ENCODE measurements at places on chromosomes 2 and 18.

- DNase-seq = peak; percentile 55
Measured at GRCh38 chr2:8573234-8573941, 108.5 kb upstream of the ID2 start.

DNA sequence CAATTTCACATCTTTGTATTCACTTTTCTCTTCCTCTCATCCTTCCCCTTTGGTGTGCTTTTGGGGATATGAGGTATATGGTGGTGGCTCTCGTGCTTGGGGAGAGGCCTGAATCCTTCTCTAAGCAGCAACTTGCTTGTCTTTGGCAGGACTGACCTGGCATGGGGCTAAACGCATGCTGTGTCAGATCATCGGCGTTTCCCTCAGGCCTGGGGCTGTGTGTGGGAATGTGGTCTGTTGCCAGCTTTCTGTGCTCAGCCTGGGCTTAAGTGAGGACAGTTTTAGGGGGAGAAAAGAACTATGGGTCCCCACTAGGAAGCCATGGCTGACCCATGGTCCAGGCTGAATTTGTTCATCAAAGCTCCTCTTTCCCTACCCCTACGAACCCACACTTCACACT lies 60.7 kb downstream of the TET3 start:
- no peak for DNase-seq

GRCh38 chr18:45412577-45412976 lies 202.7 kb upstream of the SLC14A2 start:
- DNase-seq = no peak

- no peak for DNase-seq
Measured at GRCh38 chr18:39701055-39701783, 2135.6 kb upstream of the CELF4 start.

DNA sequence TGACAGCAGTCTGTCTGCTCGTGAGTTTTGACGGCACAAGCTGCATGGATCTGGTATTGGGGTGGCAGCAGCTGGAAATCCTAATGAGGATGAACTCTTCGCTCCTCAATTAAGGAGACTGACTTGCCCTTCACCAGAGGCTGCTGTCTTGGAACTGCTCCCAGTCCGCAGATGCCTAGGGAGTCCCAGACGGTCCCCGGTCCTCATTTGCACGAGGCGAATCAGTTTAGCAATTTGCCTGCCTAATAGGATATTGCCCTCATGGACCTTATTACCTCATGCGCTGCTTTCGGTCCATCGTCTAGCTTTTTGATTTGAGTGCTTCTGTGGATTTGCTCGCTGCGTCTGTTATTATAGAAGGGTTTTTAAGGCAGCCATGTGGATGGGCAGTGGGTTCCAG lies 40.6 kb downstream of the ASAP2 start:
- DNase-seq = no peak

- DNase-seq = no peak
Measured at GRCh38 chr2:30030361-30030760, 109.0 kb upstream of the ALK start.

DNA sequence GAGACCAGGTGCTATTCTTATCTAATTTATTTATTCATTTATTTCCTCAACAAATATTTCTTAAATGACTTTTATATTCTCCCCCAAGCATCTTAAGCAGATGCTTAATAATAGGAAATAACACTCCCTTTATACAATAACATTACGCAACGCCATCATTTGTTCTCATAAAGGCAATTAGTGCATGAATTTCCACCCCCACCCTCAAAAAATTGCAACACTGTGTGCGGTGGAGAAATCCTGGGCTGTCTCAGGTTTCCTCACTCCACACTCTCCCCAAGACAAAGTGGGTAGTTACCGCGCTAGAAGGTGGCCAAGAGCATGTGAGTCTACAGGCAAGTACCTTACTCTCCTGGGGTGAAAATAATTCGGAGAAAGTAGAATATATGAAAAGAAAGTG lies 37.0 kb upstream of the CTDP1 start:
- DNase-seq = no peak

- DNase-seq = peak; percentile 77
Measured at GRCh38 chr18:74081966-74082741, 65.5 kb downstream of the FBXO15 start.

DNA sequence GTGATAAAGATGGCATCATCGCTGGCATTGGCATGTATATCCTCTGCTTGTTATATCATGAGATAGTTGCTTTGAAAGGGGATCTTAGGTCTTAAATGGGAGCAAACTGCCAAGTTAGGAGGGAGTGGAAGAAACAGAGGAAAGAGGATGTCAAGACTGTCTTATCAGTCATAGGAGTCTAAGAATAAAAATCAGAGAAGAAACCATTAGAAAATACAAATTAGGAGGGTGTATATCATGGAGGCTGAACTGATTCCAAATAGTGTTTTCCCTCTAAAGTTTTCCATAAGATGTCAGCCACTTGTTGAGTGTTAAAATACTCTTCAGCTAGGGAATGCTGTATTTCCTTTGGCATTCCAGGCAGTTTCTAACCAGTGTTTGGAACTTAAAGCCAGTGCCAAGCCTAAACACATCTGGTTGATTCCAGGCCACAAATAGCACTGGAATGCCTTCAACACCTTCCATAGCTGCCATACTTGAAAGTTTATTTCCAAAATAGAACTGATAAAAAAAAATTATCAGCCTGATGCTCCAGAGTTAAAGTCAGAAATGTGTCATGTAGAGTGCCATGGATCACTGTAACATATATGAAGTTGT lies 129.4 kb downstream of the ZEB2 start:
- DNase-seq = no peak

DNA sequence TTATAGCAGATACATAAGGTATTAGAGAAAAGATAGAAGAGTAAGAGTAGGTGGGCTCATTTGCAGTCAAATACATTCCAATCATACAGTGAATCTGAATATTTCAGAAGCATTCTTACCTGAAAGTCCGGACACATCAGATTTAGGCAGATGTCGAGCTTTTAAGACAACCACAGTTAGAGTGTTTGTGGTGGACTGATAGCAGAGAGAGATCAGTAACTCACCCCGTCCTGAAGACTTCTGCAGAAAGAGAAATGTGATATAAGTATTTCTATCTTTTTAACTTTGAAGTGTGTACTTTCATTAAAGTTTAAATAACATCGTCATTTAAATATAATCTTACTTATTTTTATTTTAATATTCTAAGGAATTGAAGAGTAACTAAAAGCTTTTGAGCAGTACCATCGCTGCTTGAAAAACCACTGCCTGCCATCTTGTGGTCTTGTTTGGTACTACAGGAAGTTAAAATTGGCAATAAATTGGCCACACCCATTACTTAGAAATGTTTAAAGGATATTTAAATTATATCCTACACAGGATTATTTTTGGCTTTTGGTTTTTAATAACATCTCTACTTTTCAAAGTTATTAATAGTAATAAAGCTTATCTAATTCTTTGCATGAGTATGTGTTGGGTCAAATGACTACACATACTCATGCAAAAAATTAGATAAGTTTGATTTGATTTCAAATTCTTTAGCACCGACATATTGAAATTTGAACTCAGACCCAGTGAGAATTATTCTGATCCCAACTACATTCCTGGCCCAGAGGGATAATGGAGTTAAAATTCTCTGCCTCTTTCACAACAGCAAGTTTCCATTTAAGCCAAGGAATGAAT lies 5.5 kb downstream of the SYT4 start:
- no peak for DNase-seq

DNA sequence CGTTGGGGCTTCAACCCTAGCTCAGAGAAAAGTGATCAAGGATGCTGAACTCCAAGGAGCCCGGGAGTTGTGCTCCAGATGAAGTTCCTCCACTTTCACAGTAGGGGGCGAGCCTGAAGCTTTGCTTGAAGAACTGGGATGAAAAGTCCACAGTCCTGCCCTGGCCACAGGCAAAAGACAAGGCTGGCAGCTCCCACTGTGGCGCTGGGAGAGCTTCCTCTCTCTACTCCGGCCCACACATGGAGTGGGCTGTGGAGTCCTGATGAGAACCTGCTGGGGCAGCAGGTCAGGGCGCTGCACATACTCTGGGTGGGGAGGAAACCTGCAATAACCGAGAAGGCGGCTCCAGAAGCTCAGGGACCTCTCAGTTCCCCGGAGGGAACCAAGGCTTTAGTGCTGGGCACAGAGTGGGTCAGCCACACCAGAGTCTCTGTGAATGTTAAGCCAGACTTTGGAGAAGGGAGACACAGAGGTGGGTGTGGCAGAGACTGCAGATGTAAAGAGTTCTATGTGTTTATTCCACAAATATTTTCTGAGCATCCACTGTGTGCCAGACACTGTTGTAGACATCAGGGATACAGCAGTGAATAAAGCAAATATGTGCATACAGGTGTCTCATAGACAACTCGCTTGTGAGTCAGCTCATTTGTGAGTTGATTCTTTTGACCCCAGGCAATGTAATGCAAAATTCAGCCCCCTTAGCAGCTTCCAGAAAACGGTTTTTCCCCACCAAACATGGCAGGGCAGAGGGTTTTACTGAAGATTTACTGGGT lies 48.0 kb upstream of the MRPL33 start:
- DNase-seq = peak; percentile 74

GRCh38 chr2:130728007-130728454 lies 839 bp upstream of the GPR148 start:
- peak; percentile 52 for DNase-seq

- DNase-seq = no peak
Measured at GRCh38 chr2:78989051-78989450, 36.5 kb upstream of the REG3G start.

- DNase-seq = no peak
Measured at GRCh38 chr18:46680784-46681695, 24.0 kb upstream of the LOXHD1 start.

- peak; percentile 76 for DNase-seq
Measured at GRCh38 chr2:114442510-114442909, at the start of gene DPP10. Gene DPP10 (plus strand): TSS chr2:114442641.

Measured in ecto neural progenitor cell (in vitro differentiated cells).